Stimulated activated CD8-positive, alpha-beta memory T cell treated with anti-CD3 and anti-CD28 coated beads, Interleukin-4, amount 100 ng/mL, for 1 hour (primary cell): ENCODE measurements at places on chromosomes 3 and 15.

DNA sequence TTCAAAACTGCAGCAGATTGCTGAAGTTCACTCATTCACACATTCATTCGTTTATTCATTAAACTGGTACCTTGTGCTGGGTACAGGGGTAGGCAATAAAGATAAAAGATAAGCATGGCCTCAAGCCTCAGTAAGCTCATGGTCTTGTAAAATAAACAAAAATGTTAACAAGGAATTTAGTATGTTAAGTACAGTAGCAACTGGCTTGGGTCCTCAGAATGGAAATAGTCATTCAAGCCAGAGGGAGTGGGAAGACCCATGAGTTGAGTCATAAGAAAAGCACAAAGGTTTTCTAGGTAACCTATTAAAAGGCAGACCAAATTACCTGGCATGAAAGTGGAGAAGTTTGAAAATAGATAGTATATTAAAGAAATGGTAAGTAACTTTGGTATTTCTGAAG, 163.3 kb downstream of the CDIN1 start:
- no peak for DNase-seq

DNA sequence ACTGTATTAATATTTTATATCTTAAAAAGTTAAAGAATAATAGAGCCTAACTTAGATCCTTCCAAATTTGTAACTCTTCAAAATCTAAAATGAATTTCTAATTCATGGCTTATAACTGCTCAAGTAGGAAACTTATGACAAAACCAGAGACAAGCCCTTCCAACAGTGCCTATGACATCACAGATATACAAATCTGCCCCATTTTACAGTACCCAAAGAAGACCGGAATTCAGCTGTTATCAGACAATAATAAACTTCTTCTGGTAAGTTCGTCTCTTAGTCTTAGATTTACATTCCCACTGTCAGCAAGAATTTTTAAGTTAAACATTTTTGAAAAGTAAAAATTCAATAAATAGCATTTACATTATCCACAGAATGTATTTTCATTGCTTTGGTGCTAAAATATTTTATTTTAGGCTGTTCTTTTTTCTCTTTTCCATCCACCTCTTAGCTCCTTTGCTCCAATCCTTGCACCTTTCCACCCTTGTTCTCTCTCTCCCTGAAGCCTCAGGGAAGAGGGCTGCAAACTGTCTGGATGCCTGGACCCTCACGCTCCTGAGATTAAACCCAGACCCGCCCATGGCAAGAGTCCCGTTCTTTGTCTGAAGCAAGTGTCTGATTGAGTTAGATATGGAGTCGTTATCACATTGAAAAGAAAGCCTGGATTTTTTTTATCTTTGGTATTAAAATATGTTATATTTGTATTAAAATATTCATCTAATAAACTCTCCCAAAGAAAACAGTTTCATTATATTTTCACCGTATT, 312.7 kb downstream of the ZBTB20 start:
- DNase-seq: no peak

DNA sequence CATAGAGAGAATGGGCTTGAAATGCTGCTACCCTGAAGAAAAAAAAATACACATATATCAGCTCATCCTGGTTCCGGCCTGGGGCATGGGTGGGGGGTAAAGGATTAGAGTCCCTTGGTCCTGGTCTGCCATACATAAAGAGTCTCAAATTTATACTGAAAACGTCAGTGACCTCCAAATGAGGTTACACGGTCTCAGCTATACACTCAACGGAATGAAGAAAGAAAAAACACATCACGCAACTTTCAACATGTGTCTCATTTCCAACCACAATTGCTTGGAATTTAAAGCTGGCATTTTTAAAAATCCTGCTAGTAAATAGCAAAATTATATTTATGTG, 612.8 kb downstream of the MCTP2 start:
- DNase-seq: no peak

DNA sequence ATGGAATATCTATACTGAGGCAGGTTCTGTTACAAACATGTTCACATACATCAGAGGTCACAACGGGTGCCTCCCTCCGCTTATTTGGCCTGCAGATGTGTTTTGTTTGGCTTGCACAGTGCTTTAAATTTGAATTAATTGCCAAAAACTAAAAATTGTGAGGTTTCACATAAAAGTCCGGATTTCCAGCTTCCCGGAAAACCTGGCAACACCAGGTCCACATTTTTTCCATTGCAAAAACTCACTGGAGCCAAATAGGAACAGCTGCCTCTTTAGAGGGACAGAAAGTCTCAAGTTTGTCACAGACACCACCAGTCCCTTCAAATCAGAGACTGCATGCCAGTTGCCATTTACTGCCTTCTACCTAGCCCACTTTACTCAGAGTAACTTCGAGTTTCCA, 205.9 kb upstream of the MDFIC2 start:
- DNase-seq: no peak

- DNase-seq: no peak
Observed at GRCh38 chr15:92653836-92654539, 1.6 kb downstream of the FAM174B start.

DNA sequence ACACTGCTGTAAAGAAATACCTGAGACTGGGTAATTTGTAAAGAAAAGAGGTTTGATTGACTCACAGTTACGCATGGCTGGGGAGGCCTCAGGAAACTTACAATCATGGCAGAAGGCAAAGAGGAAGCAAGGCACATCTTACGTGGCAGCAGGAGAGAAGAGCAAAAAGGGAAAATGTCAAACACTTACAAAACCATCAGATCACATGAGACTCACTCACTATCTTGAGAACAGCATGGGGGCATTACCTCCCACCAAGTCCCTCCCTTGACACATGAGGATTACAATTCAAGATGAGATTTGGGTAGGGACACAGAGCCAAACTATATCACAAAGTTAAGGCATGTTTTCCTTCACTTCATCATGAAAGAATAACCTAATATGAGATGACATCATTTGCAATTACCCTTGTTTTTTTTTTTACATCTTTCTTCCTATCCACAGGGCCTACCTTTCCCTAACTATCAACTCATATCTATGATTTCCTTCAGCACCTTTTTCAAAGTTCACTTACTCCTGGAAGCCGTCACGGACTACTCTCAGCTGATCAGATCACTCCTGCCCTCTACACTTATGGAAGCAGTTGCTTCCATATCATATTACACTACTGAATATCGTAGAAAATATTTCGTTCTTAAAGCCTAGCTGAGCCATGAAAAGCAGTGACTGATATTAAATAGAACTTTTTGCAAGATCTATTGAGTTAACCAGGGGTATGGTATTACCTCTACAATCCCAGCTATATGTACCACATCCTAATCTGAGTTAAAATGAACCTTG, 25.5 kb upstream of the ATP8B4 start:
- no peak for DNase-seq

GRCh38 chr3:174776636-174777035, 82.5 kb upstream of the NAALADL2 start:
- no peak for DNase-seq
